ENCODE measurements at places on chromosomes 11 and 22.

DNA sequence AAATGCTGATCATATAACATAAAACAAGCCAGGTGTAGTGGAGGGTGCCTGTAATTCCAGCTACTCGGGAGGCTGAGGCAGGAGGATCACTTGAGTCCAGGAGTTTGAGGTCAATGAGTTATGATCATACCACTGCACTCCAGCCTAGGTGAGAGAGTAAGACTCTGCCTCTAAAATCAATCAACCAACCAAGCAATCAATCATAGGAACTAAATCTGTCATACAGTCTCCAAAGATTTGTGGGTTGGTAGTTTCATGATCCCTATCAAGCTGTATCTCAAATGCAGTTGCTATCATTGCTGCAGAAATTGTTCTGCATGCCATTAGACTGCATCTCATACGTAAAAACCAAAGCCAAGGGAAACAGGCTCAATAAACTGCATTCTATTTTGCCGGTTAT lies 33.1 kb downstream of the NARS2 start:
- DNase-seq = no peak

DNA sequence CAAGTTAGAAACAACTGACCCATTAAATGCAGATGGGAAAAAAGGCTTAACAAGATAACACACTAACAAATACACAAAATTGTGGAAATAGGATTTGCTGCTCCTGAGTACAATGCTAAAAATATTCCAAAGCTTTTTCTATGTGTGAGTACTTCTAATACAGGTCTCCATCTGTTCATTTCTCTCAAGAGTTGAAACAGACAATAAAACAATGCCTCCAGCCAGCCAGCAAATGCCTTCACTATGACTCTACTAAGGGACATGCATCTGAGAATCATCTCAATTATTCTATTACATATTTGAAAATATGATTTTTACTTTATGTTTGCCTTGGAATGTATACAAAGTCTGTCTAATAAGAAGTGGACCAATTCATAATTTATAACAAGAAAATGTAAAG lies 119.0 kb downstream of the CADM1 start:
- DNase-seq = no peak

GRCh38 chr11:67351275-67352005 lies 1.9 kb downstream of the POLD4 start:
- peak; percentile 89 for DNase-seq

DNA sequence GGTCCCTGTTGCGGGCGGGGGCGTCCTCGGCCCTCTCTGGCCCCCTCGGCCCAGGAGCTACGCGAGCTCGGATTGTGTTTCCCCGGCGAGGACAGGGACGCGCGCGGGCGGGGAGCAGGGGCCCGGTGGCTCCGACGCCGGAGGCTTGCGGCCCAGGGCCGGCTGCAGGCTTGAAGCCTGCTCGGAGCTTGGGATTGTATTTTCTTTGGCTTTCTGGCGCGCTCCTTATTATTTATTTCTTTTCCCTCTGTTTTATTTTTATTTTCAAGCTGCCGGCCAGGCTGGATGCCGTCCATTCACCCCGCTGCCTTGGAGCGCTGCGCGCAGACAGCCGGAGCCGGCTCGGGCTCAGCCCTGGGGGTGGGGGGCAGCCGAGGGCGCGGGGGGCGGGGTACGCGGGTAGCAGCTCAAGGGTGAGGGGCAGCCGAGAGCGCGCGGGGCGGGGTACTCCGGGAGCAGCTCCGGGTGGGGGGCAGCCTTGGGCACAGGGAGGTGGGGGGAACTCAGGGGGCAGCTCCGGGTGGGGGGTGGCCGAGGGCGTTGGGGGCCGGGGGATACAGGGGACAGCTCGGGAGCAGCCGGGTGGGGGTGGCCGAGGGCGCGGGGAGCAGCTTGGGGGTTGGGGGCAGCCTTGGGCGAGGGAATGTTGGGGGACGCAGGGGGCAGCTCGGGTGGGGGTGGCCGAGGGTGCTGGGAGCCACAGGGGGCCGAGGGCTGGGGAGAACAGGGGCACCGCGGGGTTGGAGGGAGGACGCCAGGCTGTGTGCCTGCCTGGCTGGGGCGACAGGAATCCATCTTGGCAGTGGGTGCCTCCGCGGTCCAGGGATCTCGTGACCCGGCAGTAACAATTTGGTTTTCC lies 42.7 kb downstream of the KCNJ1 start:
- no peak for DNase-seq

DNA sequence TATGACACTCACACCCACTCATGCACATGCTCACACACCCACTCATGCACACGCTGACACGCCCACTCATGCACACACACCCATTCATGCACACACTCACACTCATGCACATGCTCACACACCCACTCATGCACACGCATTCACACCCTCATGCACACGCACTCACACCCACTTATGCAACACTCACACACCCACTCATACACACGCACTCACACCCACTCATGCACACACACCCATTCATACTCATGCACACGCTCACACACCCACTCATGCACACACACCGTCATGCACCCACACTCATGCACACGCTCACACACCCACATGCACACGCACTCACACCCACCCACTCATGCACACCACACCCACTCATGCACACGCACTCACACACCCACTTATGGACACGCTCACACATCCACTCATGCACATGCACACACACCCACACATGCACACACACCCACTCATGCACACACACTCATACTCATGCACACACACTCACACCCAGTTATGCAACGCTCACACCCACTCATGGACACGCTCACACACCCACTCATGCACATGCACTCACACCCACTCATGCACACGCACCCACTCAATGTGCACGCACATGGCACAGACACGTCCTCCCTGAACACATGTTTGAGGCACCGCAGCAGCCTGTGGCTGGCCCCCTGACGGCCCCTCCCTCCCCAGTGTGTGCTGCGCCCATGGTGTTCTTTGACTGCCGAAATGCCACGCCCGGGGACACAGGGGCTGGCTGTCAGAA lies 17.9 kb downstream of the MUC5AC start:
- DNase-seq = no peak

DNA sequence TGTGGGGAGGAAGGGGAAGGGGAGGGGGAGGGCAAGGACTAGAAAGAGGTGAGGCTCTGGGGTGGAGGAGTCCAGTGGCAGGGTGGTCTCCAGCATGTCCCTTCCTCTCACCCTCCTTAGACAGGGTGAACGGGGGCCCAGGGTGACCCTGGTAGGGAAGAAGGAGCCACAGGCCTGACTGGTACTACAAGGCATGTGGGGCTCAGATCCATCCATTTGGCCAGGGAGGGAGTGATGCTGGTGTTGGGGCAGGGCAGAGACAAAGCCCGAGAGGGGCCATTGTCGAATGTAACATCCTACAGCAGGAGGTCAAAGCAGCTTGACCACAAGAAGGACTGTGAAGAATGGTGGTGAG lies 69.0 kb upstream of the SHISAL1 start:
- no peak for DNase-seq

Data from adipocyte (in vitro differentiated cells).